ENCODE measurements at places on chromosomes 5 and 9. TPM values are rescaled to one million over a fixed set of nuclear protein-coding genes. Genes with fewer than 3 reads are reported as not detected.

MAST4 gene
- total RNA-seq, result 2.6 TPM

C5orf63 gene
- 2.9 TPM for total RNA-seq

KIF2A gene
- total RNA-seq, result 58.3 TPM

RIMOC1 gene
- 12.8 TPM for total RNA-seq

NUTM2G gene
- not detected for total RNA-seq

ZNF462 gene
- total RNA-seq, result 26.3 TPM

GTF3C4 gene
- total RNA-seq, result 19.3 TPM

G3BP1 gene
- total RNA-seq, result 193 TPM

STKLD1 gene
- total RNA-seq, result 0.41 TPM

DAB2IP gene
- 9.4 TPM for total RNA-seq

MZB1 gene
- total RNA-seq, result not detected

ELP1 gene
- 30.9 TPM for total RNA-seq

DEPDC1B gene
- total RNA-seq, result 26.9 TPM

FAXDC2 gene
- total RNA-seq, result 4.5 TPM

DIRAS2 gene
- total RNA-seq, result not detected

ARRDC1 gene
- 38.8 TPM for total RNA-seq

DBH gene
- total RNA-seq, result not detected

IFNA2 gene
- total RNA-seq, result not detected

IRF1 gene
- total RNA-seq, result 30.7 TPM

MLANA gene
- total RNA-seq, result not detected

SPATA31E1 gene
- total RNA-seq, result not detected

GNA14 gene
- not detected for total RNA-seq

THG1L gene
- 58.1 TPM for total RNA-seq

CCDC187 gene
- under 0.01 TPM for total RNA-seq

C9orf57 gene
- total RNA-seq, result not detected

GOLGA1 gene
- 19.3 TPM for total RNA-seq

GABRA6 gene
- total RNA-seq, result not detected

FSD1L gene
- total RNA-seq, result 2.8 TPM

FBXW5 gene
- total RNA-seq, result 108 TPM

SLC34A3 gene
- not detected for total RNA-seq

CD14 gene
- 0.30 TPM for total RNA-seq

FBP2 gene
- total RNA-seq, result not detected

SLC6A3 gene
- total RNA-seq, result not detected

PRR16 gene
- 2.6 TPM for total RNA-seq

IL3 gene
- not detected for total RNA-seq

BHMT2 gene
- total RNA-seq, result not detected

PTGDS gene
- total RNA-seq, result 1.4 TPM

PDE4D gene
- 48.9 TPM for total RNA-seq

TGFBI gene
- total RNA-seq, result 173 TPM

CHSY3 gene
- 4.0 TPM for total RNA-seq

SH3PXD2B gene
- 10.3 TPM for total RNA-seq

Data from A375 (cell line).